ENCODE measurements at places on chromosomes 13 and 19.
A peak's percentile ranks its signal among the peaks of the same experiment; 100 is the strongest.

GRCh38 chr19:20247016-20247683 is 80.1 kb downstream of the ZNF486 start:
- no peak for DNase-seq

DNA sequence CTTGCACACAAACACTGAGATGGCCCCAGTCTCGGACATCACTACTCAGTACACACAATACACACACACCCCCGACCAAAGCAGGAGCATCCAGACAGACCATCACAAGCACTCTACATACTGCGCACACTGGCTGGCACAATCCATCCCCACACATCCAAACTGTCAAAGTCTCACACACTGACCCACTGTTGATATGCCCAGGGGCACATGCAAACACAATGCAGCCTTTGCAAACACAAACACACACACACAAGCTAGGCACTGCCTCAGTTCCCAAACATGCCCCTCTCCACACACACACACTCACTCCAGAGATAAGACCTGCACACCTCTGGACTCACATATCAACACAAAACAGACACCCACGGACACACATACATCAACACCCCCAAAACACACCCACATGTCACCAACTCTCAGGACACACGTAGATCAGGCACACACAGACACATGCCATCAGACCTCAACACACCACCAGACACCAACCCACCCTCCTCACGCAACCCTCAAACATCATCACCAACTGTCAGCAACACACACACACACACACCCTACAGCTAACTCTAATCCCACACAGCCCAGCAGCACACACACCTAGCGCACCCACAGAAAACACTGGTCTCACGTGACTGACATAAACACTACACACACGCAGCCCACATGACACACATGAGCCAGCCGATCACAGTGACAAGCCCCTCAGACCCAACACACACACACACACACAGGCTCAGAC is 1.9 kb downstream of the BBC3 start:
- peak; percentile 28 for DNase-seq

DNA sequence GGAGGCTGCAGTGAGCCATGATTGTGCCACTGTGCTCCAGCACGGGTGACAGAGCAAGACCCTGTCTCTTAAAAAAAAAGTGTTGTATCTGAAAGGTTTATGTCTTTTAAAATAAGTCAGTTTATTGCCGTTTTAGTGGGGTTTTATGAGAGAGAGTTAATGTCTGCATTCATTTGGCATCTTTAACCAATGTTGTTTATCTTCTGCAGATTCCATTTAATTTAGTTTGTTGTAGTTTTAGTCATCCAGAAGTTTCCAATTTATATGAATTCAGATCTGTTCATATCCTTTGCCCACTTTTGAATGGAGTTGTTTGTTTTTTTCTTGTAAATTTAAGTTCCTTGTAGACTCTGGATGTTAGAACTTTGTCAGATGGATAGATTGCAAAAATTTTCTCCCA is 36.7 kb upstream of the LPAR6 start:
- no peak for DNase-seq

DNA sequence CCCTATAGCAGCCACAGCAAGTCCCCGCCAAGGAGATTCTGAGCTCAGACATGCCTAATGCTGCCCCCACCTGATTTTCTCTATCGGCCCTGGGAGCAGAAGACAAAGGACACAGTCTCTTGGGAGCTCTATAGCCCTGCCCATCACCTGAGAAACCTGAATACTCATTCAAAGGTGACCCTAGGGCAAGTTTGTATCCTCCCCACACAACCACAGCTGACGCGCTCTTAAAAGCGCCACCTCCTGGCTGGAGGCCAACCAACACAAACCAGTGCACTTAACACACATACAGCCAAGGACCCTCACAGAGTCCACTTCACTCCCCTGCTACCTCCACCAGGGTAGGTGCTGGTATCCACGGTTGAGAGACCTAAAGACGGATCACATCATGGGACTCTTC is 8.8 kb upstream of the IGFL4 start:
- DNase-seq = no peak

- peak; percentile 36 for DNase-seq
Measured at GRCh38 chr19:37932985-37933936, 26.3 kb downstream of the SIPA1L3 start.

Data from fibroblast of skin of right biceps (primary cell).